Effector CD8-positive, alpha-beta T cell (primary cell): ENCODE measurements at places on chromosomes 4 and X.

- DNase-seq = no peak
Observed at GRCh38 chr4:74490736-74491135, 45.8 kb downstream of the AREG start.

- DNase-seq = no peak
Observed at GRCh38 chrX:21493226-21493830, 119.1 kb downstream of the CNKSR2 start.

GRCh38 chr4:112511803-112512118 lies 4.2 kb downstream of the NEUROG2 start:
- no peak for DNase-seq

DNA sequence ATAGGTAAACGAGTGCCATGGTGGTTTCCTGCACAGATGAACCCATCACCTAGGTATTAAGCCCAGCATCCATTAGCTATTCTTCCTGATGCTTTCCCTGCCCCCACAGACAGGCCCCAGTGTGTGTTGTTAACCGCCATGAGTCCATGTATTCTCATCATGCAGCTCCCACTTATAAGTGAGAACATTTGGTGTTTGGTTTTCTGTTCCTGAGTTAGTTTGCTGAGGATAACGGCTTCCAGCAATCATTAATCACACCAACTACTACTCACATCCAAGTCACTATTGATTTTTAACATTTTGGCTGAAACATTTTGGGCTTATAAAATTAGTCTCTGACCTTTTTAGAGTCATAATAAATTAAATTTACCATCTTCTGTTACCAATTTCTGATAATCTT lies 205.3 kb downstream of the SPOCK3 start:
- no peak for DNase-seq
